ENCODE measurements at places on chromosomes 7 and 10.

DNA sequence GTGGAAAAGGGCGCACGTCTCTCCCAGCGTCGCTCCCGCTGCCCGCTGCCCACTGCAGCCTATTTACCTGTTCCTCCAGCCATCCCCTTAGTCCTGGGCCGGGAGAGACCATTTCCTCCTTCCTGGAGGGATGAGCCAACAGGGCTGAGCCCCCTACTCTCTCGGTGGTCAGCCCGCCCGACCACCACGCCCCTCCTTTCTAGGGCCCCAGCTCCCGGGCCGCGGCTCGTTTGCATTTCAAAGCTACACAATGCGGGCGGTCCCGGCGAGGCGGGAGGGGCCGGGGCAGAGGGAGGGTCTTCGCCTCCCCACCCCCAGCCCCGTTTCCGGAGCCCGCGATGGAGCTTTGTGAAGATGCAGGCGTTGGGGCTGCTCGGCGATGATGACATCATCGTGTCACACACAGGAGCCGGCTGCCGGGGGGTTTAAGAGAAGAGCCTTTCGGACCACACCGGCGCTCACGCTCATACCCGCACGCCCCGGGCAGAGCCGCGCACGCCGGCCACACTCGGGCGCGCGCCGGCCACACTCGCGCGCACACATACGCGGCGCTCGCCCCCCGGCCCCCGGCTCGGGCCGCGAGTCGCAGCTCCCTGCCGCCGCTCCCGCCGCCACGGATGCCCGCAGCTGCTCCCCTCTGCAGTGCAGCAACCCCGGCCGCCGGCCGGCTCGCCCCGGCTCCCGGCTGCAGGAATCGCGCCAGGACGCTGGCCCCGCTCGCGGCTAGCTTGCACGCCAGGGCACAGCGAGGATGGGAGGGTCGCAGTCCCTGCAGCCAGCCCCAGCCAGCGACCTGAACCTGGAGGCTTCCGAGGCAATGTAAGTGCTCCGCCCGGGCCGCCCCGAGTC lies 107.7 kb upstream of the BTBD16 start:
- peak; percentile 64 for DNase-seq

GRCh38 chr7:112670193-112670592 lies 120.0 kb downstream of the TMEM168 start:
- DNase-seq, result no peak

DNA sequence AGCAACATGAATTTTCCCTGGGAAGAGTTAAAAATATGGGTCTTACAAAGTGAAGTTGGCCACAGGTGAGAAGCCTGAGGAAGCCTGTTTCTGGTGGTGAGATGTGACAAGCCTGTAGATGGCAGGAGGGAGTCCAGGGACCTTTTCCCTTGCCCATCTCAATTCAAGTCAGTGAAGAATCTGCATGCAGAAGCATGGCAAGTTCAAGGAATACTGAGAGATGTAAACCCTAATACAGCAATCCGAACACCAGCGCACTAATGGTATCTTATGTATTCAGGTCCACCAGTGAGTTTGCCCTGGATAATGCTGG lies 73.6 kb downstream of the RHOBTB1 start:
- DNase-seq, result no peak

DNA sequence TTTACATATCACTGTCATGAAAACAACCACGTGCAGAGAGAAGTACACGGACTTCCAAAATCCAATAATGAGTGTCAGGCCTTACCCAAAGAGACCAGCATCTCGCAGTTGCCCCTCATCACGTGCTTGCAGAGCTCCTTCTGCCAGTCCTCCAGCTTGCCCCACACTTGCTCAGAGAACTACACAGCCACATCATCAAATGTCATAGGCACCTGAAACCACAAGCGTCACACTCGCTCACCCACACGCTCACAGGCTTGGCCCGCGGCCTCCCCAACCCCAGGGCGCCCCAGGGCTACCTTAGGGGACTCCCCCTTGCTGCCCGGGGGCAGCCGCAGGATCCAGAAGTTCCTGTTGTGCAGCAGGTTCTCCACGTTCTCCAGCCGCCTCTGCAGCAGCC lies 123.4 kb upstream of the ZNF746 start:
- DNase-seq, result no peak

GRCh38 chr10:84551437-84552120 lies 223.2 kb downstream of the CCSER2 start:
- DNase-seq, result no peak

Measured in NCI-H1092 treated with DMSO at 0.1 percent for 48 hours (cell line).